ENCODE measurements at places on chromosomes 7 and 10.

- DNase-seq = no peak
Measured at GRCh38 chr7:5428478-5429252, 5.0 kb upstream of the TNRC18 start.

GRCh38 chr7:46774515-46774914 is 807.4 kb downstream of the TNS3 start:
- DNase-seq = no peak

DNA sequence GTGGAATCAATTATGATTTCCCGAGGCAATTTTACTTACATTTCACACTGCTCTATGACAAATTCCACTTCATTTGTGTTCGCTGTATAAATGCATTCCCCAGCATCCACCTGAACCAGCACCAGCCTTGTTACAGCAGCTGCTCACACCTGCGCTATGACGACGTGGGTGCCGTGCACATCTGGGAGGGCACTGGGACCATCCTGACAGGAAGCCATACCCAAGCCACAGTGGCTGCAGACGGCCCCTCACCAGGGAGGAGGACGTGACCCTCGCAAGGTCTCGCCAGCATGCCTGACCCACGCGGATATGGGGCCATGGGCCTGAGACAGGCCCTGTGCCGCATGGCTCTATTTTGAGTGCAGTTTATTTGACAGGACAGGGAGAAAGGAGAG is 201.3 kb downstream of the MAD1L1 start:
- DNase-seq = no peak

DNA sequence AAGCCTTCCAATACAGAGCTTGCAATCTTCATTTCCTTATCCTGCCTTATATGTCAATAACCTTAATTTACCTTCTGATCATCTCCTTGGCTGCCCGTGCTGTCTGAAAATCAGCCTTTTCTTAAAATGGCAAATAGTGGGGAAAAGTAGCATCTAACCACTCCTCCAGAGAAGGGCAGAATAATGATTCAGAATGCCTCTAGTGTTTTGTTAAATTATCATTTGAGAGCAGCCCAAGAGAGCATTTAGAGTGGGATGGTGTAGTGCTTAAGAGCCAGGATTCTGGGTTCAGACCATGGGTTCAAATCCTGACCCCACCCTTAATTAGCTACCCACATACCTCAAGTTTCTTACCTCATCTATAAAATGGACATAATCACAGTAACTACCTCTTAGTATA is 4.6 kb upstream of the TMEM139 start:
- DNase-seq = no peak

DNA sequence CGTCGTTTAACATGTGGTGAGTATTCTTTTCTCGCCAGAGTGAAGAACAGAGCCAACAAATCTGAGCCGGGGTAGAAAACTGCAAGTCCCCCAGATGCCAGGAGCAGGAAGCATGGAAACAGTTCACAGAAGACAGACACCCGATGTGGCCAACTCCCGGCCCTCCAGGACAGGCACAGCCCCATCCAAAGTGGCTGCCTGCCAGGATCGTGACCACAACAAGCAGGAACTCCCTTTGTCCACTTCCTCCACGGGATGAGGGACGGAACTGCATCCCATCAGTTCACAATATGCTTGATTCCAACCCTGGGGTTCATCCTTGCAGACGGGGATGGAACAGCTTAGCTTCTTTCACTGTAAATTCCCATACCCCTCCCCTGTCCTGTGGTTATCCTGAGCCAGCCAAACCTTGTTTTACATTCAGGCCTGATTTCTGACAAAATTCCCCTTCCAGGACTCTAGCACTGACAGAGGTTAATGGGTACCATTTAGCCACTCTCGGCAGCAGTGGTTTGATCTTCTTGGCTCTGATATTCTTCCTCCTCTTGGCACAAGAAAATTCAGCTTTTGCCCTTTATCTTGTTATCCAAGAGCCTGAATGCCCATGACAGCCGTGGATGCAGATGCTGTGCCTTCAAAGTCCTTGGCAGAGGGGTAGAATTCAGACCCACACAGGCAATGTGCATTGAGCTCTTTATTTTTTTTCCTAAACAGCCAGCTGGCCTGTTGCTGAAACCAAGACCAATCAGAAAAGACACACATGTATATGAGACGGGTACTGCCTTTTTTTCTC is 105.5 kb upstream of the FAM204A start:
- no peak for DNase-seq

GRCh38 chr10:94239696-94240095 is 123.0 kb downstream of the NOC3L start:
- no peak for DNase-seq

DNA sequence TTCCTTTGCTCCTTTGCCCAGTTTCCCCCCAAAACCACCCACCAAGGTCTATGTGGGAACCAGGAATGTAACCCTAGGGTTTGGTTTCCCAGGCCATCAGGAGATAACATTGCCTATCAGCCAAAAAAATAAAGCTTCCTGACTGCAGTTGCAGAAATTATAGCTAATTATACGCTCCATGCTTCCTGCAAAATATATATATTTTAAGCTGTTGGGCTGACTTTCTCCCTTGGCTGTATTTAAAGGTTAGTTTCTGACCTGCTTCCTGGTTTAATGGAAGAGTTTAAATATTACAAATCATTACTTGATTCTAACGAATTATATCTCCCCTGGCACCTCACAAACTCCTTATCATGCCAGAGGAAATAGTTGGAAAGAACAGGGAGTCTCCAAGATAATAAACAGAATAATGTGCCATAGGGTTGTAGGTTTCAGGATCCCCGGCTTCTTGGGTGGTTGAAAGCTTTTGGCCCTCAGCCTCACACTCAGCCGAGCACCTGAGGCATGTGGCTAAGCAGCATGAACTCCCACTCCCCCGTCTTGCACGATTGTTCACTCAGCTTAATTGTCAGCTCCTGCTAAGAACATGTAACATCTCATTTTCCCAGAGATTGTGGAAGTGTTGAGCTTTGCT is 79.9 kb downstream of the FZD1 start:
- no peak for DNase-seq

DNA sequence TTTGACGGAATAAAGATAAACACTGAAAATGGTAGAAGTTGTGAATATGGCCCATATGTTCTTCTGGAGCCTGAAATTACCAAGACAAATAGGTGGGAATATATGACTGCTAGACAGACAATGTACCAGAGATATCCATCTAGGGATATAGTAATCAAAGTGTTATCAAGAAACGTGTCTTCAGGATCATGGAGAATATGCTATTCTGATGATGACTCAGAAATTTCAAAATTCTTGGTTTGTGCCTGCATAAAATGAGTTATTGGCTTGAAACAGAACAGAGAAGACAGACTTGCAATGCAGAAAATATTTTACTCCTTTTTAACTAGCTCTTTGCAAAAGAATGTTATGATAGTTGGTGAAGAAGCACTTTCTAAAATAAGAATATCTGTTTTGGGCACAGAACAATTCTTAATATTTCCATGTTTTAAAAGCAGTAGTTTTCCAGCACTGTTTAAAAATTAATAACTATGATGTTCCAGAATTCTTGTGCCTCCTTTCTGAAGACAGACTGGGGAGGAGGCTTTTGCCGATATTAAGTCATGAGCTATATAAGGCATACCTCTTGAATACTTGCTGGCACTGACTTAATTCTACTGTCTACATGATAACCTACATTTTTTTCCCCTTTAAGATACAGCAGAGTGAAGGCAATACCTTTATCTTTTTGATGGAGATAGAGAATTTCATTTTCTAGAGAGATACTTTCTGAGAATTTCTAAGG is 34.4 kb upstream of the CABCOCO1 start:
- no peak for DNase-seq

- DNase-seq = no peak
Measured at GRCh38 chr10:69458430-69459100, 7.3 kb downstream of the TSPAN15 start.

DNA sequence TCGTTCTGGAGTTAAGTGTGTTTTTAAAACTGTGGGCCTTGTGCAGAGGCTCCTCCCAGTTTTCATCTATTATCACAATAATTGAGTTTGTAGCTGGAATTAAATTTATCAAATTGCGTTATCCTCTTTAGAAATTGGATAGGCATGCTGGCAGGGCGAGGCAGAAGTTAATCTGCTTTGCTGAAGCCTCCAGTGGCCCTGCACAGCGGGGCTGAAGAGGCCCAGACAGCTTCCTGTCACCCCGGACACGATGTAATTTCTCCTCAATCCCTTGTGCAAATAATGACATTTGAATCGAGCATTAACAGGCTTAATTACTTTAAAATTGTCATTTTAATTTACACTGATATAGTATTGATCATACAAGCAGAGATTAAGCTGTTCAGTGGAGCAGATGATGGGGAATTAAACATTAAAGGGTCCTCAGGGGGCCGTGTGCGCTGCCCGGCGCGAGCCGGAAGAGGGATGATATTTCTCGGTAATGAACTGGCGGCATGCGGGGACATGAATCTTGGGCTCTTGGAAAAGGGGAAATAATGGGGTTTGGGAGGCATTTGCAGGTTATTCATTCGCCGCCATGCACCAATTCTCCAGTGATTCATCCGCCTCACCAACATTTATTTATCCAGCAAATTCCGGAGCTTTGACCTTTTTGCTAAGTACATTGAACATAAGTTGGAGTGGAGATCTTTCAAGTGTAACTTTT is 118.5 kb downstream of the NKX6-2 start:
- DNase-seq = no peak

DNA sequence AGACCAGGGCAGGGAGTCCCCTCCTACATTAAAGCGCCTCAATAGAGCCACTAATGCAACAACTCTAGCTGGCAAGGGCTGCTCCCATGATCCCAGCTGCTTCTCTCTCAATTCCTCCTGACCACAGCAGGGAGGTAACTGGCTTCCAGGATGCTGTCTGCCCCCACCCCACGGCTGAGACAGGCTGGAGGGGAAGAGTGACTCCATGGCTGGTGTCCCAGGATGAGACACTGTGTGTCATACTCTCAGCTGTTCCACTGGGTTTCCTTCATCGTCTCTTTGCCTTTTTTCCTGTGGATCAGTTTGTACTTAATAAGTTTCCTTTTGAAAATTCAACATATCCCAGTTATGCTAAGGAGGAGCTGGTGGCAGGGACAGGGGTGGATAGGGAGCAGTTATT is 27.7 kb upstream of the MYH16 start:
- no peak for DNase-seq

DNA sequence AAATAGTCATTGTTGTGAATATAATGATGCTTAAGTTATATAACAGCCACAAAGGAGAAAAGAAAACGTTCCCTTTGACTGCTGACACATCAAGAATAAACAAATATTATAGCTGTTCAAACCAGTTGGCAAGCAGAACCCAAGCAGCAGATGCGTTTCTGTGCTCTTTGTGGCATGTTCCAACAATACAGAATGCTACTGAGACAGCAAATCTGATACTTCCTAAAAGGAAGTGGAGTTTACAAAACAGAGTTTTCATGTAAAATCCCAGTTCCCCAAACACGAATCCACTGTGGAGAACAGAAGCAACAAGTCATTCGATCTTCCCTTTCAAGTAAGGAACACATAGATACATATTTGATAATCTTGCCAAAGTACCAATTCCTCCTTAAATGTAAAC is 170.9 kb upstream of the ASAH2 start:
- DNase-seq = no peak

DNA sequence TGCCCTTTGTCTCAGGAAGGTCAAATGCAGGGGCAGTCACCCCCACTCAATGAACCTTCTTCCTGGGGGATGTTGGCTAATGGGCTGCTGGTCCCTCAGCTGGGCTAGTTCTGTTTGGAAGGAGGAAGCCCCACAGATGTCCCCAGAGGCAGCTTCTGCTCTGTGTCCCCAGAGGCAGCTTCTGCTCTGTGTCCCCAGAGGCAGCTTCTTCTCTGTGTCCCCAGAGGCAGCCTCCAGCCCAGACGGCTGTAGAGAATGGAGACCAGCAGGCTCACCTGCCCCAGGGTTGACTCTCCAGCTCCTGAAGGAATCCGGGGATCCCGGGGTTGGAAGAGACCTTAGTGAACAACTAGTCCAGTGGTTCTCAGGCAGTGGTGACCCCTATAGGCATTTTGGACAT is 62.5 kb upstream of the LEP start:
- no peak for DNase-seq

DNA sequence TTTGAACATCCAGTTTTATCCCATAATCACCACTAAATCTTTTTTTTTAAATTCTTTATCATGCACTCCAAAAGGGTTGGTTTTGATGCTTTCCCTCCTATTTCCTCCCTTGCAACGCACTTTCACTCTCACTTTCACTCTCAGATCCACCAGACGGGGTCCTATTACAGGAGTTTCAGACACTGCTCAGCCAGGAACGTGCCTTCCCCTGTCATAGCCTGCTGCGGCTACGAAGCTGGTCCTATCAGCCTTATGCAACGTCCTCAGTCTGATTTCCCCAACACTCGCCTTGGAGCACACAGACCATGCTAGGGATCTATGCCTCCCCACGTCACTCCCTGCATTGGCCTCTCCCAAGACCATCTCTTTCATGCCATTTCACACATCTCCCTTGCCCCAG is 23.4 kb downstream of the ZPBP start:
- DNase-seq = peak; percentile 11

DNA sequence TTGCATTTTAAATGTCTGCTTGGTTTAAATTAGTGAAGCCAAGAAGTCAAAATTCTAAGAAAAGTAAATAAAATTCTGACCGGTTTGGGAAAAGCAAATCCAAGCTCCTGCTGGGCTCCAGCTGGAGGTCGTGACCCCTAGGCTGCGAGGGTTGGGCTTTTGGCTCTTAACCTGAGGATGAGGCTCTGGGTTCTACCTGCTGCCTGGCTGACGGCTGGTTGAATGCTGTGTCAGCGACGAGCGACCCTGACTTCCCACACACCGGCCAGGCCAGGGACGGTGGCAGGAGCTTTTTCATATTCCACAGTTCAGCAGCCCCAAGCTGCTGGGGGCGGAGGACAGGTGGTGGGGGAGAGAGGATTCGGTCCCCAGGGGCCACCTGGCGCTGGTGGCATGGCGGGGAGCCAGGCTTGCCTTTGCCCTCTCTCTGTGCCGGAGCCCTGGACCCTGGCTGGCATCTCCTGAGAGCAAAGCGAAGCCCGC is 843 bp upstream of the PLPP4 start:
- DNase-seq = no peak

DNA sequence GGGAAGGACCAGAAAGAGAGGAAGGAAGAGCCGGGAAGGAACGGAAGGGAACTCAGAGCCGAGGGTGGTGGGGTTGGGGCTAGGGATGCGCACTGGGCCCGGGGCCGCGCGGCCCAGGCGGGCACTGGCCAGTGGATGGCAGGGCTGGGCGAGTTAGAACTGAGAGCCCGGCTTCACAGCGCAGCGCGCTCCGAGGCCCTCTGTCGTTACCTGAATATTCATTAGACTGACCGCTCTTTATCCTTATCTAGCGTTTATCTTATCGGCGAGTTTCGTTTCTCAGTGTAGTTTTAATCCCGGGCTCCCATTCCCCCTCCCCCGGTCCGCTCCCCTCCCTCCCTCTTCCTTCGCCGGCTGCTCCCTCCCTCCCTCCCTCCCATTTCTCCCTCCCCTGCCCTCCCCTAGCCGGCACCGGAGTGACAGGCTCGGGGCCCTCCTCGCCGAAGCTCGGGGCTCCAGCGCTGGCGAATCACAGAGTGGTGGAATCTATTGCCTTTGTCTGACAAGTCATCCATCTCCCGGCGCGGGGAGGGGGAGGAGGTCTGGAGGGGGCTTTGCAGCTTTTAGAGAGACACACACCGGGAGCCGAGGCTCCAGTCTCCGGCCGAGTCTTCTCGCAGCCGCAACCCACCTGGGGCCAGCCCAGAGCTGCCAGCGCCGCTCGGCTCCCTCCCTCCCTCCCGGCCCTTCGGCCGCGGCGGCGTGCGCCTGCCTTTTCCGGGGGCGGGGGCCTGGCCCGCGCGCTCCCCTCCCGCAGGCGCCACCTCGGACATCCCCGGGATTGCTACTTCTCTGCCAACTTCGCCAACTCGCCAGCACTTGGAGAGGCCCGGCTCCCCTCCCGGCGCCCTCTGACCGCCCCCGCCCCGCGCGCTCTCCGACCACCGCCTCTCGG is at the start of gene PAX2:
Gene PAX2 (plus strand): TSS at position 596 of the 895 bp plus-strand sequence. CDS start 679 bp downstream, outside the sequence.
- DNase-seq = no peak

GRCh38 chr10:22429981-22430421 is 84.7 kb downstream of the SPAG6 start:
- no peak for DNase-seq
